ENCODE measurements at places on chromosomes 2 and 18.

DNA sequence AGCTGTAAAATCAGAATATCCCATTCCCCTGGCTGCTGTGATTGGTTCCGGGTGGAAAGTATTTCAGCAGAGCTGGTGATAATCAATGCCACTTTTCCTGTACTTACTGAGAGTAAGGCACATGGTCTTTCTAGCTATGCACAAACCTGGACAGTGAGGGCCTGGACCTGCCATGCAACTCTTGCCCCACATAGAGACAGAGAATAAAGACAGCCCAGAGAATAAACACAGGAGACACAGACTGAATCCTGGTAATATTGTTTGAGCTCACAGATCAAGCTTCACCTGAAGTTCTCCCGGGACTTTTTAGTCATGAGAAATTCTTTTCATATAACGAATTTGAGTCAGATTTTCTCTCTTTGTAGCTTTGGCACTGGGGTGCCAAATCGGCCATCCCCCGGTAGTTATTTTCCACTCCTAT, 81.9 kb downstream of the ACAA2 start:
- no peak for DNase-seq

DNA sequence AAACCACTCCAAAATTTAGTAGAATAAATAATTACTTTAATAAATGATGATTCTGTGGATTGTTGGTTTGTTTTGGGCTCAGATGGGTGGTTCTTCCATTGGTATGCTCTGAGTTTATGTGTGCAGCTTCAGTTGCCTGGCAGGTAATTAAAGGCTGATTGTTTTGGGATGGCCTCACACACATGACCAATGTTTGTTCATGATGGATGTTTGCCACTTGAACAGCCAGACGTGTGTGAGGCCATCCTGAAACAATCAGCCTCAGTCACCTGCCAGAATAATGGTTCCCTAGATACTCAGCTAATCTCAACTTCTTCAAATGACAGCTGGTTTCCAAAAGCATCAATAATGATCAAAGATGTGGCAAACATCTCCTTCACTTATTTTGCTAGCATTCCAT, 352.5 kb upstream of the GULP1 start:
- DNase-seq: no peak

DNA sequence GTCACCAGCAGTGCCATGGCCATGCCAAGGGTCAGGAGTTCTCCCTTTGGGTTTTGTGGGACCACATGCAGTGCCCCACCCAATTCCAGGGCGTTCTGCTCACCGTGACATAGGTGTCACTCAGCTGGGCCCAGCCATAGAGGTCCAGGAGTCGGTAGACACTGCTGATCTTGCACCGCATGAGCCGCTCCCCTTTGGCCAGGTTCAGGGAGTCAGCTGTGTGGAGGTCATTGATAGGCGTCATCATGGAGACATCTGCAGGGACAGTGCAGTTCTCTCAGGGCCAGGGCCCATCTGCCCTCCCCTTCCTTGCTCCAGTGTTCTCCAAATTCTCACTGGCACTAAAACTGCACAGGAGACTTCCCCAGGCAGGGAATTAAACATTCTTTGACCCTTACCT, 71.9 kb downstream of the ADD2 start:
- DNase-seq: no peak

- no peak for DNase-seq
Observed at GRCh38 chr2:199977984-199978415, 22.6 kb downstream of the MAIP1 start.

DNA sequence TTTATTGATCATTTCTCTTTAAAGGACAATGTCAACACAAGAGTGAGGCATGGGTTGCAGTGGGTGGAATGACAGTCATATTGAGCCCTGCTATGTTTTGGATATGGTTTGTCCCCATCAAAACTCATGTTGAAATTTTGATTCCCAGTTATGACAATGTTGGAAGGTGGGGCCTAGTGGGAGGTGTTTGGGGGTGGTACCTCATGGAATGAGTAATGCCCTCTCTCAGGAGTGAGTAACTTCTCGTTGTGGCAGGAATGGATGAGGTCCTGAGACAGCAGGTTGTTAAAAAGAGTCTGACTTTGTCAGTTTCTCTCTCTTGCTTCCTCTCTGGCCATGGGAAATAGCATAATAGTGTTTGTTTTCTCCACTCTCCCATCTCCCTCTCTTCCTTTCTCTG, 345.3 kb downstream of the DCC start:
- DNase-seq: no peak

GRCh38 chr2:31219131-31219969, 2.0 kb upstream of the CAPN14 start:
- peak; percentile 22 for DNase-seq

DNA sequence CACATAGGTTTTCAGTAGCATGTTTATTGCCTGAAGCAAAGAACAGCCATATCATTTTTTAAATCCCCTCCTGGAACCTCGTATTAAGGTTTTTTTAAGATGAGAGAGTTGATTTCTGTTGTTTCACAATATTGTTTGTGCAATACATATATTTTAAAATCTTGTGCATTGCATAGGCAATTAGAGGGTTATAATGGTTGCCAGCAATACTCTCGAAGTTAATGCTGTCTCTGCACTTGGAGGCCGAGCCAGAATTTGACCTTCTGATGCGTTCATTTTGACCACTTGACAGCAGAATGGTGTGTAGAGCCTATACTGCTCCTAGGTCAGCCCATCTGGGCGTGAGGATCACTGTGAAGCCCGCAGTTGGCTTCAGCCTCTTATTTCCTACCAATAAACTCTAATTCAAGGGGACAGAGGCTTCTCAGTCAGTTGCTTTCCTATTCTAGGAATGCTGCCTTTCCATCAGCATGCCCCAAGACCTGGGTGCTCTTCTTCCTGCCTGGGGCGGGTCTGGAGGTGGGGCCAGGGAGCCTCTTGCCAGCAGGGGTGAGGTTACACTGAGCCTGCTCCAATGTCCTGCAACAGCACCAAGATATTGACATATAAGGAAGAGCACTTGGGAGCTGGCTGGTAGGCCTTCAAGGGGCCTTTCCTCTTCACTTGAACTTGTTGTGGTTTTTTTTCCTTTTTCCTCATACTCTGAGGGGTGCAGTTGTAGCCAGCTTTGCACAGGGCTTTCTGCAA, 91.4 kb upstream of the BCL2L11 start:
- no peak for DNase-seq

DNA sequence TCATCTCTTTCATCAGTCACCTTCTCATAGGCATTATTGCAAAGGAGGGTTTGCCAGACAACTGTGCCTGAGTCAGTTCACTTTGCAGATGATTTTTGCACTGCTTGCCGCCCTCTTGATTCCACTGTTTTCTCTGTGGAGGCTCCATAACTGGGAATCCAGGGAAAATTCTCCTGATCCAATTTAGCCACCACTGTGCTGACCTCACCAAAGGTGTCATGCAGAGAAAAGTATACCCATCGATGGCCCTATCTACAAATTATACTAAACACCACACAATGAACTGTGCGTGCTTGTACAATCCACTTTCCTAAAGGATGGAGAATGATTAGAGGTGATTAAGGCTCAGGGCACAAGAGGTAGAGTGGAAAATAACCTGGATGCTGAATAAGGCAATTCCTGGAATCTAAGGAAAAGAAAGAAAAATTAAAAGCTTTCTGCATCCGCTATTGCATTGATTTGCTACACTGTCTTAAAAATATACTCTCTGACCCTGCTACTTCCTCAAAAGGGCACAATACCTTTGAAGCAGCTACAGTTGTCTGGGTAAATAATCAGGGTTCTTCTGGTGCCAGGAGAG, 409.4 kb downstream of the RIT2 start:
- no peak for DNase-seq

GRCh38 chr2:224776795-224777558, 60.8 kb upstream of the CCDC195 start:
- DNase-seq: no peak

DNA sequence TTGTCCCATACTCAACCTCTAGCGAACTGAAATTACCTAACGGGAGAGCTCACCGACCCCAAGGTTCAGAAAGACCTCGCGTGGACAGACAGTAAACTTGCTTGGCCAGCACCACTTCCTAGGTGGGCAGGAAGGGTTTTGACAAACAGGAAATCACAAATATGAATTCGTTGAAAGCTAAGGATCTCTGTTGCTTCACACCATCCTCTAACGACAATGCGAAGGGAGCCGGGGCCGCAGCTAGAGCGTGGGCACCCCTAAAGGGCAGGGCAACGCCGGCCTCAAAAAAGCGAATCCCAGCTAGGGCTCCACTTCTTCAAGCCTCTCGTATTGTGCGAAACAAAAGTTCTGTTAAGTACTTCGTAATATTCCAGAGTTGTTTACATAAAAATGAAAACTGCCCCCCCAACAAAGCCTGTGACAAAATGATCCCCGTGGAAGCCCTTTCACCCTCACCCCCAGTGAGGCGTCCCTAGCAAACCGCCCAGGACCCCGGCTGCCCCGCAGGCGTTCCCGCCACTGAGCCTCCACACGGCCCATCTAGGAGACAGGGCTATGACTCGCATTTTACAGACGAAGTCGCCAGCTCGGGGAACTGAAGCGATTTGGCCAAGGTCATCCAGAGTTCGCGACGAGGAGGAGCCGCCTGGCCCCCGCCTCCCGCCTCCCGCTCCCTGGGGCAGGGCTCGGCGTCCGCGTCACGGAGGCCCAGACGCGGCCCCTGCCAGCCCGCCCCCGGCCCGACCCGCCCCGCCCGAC, 548 bp downstream of the KANSL3 start:
- peak; percentile 79 for DNase-seq

DNA sequence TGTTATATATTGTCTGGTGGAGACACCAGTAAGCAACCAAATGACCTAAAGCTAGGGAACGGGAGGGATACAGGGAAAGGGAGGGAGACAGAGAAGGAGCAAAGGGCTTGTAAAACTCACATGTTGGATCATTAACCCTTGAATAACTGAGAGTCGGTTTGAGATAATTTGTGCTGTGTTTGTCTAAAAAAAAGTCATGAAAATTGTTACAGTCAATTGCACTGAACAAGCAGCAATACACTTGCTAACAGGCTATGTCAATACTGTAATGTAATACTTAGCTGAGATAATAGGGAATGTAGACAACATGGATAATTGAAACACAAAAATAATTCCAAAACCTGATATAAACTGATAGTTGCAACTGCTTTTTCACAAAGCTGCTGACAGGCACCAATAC, 71.3 kb upstream of the ZNF521 start:
- no peak for DNase-seq

DNA sequence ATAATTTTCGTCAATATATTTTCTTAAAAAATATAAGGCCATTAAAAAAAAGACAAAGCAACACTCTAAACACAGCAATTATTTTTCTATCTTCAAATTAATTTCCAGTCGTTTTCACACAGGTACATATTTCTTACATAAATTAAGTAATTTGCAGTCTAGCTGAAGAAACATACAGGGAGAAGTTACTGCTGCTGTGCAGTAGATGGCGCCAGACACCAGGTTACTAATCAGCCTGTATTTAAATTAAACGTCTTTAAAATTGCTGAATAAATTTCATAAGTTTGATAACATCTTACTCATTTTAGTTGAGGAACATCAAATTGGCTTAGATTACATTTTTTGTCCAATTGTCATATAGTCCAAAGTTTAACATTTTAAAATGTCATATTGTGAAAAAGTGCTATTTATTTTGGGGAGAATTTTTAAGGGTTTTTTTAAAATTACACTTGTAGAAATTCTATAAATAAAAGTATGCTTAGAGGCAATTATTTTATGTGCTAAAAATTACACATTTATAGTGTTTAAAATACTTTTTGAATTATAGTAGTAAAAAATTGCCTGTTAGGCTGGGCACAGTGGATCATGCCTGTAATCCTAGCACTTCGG, 88.4 kb downstream of the PMAIP1 start:
- no peak for DNase-seq

All from H1 (cell line).